ENCODE measurements at places on chromosomes 3 and 15.

GRCh38 chr3:46222435-46223161, 14.5 kb upstream of the CCR1 start:
- DNase-seq, result no peak

DNA sequence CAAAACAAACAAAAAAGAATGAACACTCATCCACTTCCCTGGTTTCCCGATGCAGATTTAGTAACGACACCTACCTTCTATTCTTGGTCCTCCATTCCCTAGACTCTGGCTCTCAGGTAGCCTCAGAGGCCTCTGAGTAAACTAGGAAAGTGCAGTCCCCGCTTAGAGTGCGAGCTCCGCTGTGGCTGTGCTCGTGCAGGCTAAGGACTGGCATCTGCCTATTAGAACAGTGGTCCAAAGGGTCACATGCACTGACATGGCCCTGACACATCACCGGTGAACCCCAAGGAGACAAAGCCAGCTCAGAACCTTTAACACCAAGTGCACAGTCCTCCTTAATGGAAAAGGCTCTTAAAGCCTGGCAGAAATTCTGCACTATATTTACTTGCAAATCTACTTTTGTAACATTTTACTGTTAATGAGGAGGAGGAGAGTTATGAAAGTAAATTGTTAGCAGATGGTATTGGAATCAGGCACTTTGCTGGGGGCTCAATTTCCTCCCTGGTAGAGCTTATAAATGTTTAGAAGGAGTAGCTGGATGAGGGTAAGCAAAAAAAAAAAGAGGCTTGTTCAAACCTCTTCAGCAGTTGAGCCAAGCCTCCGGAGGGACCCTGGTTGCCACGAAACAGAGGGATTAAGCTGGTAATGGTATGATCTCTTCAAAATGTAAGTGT, 31.1 kb downstream of the VGLL4 start:
- no peak for DNase-seq

GRCh38 chr3:140420621-140421357, 257.1 kb upstream of the TRIM42 start:
- no peak for DNase-seq

GRCh38 chr3:127791221-127791913, 30.9 kb downstream of the MGLL start:
- DNase-seq, result no peak

GRCh38 chr3:19885468-19885867, 48.5 kb downstream of the EFHB start:
- no peak for DNase-seq
